H54 (cell line): ENCODE measurements at places on chromosomes 6 and 20.

DNA sequence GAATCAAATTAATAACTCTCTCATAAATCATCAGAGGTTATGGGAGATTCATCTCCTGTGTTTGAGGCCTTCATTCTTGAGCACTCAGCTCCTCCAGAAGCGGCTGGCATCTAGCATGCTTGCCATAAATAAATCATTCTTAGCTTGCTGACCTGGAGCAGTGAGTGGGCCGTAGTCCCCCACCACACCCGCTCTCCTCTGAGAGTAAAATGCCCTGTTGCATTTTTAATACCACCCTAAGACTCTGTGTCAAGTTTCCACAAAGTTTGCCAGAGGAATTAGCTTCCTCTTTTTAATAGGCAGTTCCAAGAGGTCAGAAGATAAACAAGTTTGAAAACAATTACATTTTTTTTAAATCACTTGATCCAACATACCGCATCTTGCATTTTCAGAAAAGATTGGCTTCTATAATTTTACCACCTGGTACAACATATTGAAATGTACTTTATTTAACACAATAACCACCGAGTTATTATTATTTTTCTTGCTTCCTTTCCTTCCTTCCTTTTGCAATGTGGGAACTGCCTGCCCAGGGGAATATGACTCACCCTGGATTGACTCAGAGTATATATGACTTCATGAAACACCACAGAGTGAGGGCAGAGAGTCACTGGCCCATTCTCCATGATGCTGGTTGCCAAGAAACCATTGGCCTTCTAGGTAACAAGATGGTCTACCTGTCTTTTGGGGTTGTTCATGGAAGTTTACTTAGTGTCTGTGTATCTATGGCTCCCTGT is 29.4 kb upstream of the CLIC5 start:
- peak; percentile 71 for DNase-seq

DNA sequence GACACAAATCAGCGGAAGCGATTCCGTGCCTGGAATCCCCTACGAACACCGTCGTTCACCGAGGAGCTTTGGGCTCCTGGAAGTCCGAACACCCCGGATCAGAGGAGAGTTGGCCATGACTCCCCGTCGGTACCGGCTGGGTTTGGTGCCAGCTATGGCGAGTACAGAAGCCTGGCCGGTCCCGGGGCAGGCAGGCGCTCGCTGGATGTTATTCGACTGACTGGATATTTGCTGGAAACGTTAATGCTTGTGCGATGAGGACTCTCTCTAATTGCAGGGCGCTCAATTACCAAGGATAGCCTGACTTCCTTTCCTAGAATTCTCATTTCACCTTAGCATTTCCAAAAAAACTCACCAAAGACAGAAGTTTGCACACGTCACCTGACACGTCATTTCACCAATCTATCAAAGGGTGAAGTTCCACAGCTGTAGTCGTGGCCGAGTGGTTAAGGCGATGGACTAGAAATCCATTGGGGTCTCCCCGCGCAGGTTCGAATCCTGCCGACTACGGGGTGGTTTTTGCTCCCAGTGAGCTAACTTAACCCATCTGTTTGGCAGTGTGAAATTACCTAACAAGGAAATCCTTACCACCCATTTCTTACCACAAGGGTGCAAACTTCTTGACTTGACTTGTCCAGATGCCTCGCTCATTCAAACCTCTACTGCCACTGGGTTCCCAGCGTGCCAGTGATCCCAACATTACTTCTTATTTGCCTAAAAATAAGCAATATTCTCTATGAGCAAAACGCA is 22.7 kb upstream of the ZNF184 start:
- DNase-seq = peak; percentile 59

- no peak for DNase-seq
Measured at GRCh38 chr6:133945158-133945557, 7.9 kb upstream of the TBPL1 start.

GRCh38 chr6:12621754-12622153 is 94.8 kb upstream of the PHACTR1 start:
- DNase-seq = no peak

DNA sequence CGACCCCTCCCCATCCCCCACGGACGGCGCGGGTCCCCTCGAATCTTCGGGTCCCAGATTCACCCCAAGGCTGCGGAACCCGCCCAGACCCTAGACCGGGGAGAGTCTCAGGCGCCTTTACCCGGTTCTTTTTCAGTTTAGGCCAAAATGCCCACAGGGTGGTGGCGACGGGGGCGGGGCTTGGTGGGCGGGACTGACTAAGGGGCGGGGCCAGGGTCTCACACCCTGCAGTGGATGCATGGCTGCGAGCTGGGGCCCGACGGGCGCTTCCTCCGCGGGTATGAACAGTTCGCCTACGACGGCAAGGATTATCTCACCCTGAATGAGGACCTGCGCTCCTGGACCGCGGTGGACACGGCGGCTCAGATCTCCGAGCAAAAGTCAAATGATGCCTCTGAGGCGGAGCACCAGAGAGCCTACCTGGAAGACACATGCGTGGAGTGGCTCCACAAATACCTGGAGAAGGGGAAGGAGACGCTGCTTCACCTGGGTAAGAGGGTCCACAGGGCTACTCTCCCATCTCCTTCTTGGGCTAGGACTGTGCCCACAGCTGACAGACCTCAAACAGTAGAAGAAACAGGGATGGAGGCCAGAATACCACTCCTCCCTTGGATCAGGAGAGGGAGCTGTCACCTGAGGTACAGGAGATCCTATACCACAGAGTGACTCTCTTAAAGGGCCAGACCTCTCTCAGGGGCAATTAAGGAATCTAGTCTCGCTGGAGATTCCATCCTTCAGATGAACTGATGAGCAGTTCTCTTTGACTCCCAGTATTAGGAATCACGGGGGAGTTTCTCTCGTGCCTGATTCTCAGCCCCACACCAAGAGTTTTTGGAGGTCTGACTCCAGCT is 942 bp downstream of the HLA-E start:
- DNase-seq = no peak

DNA sequence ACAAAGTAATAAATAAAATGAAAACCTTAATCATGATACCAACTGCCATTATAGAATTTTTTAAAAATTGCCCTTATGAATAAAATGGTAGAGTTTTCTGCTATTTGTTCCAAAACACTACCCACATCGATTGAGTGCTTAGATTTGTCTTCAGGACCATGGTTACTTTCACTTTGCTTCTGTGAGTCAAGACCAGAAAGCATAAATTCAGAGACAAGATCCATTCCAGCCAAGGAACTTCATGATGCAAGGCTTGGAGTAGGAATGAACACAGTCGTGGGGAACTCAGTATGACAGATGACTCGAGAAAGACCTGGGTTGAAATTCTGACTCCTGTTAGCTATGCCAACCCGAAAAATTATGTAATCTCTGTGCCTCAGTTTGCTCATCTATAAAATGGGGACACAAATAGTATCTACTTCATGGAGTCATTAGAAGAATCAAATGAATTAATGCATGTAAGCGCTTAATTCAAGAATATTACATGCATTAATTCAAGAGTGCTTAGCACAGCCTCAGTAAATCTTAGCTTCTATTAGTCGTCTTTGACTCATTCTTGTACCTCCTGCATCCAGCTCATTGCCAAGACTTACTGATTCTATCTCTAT is 72.5 kb upstream of the MYLIP start:
- DNase-seq = no peak

DNA sequence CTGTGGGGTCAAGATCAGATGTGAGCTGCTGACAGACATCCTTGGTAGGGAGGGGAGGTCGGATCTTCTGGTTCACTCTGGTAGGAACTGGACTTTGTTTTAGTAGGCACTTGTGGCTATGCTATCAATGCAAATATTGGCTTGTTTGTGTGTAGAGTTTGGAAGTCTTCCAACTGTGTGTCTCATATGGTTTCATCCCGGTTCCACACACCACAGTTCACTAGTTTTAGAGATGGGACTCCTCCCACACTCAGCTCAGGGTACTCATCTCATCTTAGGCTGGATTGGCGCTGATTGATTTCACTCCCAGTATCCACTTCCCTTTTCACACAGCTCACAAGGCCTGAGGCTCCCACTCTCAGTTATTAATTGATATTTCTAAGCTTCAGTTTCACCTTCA is 161.3 kb downstream of the THBS2 start:
- DNase-seq = no peak

DNA sequence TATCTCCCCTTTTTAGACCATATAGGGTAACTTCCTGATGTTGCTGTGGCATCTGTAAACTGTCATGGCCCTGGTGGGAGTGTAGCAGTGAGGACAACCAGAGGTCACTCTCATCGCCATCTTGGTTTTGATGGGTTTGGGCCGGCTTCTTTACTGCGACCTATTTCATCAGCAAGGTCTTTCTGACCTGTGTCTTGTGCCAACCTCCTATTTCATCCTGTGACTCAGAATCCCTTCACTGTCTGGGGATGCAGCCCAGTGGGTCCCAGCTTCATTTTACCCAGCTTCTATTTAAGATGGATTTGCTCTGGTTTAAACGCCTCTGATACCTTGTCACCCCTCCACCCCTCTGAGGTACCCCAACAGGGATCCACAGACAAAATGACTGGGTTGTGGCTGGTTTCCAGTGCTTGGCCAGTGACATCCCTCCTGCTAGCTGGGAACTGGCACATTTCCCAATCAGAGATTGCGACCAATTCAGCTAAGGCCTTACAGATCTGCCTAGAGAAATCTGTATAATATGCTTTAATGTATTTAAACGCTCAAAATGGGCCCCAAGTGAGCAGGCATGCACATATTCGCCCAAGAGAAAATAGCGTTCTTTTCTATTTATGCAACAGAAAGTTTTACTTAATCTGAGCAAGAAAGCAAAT is 315.6 kb upstream of the QKI start:
- DNase-seq = no peak

- DNase-seq = no peak
Measured at GRCh38 chr6:11853678-11854407, 75.2 kb upstream of the ADTRP start.

DNA sequence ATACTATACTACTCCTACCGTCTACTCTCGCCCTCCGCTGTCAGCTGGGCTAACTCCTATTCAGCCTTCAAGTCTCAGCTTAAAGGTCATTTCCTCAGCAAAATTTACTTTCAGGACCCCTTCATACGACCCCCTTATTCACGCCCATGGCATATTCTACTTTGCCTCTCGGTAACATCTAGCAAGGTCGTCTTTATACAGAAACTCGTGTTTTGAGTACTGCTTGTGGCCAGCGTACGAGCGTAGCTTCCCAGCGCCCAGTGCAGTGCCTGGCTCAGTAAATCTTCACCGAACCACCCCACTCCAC is 546 bp downstream of the CRNKL1 start:
- DNase-seq = no peak
